ENCODE measurements at places on chromosomes 12 and 14.

- DNase-seq: no peak
Observed at GRCh38 chr12:14171106-14171505, 189.7 kb upstream of the GRIN2B start.

DNA sequence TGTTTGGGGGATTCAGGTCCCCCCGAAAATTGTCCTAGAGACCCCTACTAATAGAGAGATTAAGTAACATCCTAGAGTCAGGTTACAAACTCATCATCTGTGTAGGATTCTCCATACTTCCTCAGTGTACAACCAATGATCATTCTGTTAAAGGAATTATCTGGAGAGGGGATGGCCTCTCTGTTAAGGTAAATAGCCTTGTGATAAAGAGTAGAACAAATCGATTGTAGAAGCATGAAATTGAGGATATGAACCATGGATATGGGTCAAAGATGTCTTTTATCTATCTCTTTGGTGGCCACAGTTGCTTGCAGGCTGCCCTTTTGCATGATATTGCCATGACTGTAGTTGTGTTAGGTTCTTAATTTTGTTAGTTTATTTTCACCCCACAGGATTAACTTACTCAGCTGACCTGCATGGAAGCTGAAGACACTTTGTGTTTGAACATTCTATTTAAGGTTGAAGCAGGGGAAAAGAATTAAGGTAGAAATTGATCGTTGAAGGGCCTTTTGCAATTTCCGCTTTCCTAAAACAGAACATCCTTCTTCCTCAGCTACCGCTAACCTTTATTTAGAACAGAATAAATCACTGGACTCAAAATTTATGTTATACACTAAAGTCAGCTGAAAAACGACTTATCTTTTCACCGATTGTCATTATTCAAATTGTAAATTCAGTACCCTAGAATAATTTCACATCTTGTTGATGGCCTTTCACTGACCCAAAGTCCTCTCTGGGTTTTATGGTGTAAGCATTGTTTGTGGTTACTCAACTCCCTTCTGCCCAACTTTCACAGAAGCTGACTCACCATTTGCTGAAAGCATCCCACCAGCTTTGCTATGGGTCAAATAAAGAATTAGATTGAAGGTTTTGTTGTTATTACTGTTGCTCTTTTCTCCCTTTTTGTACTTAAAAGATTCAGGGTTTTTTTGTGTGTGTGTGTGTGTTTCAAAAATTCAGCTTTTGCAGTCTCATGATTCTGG is 52.3 kb downstream of the IRAK3 start:
- DNase-seq: peak; percentile 73

GRCh38 chr14:88289234-88289633 is 33.8 kb downstream of the KCNK10 start:
- DNase-seq: peak; percentile 1

DNA sequence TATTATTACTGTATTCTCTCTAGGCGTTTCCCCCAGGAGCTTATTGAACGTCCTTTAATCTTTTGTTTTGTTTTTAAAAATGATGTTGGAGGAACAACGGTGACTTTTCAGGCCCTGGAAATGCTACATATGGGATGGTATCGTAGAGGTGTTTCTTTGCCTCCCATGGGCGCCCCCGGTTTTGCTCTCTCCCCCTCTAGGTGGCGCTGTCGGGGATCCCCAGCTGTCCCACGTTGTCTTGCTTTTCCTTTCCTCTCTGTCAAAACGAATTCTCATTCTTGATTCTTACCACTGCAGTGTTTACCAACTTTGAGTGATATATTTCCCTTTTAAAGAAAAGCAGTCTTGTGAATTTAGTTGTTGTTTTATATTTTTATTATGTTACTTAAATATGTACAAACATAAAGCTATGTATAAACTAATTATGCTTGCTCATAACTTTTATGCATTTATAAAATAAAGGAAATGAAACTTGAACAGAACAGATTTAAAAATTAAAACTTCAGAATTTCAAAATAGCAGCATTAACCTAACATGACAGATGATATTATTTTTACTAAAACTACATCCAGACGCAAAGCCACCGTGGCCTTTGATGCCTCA is 171.9 kb downstream of the RGS6 start:
- no peak for DNase-seq

GRCh38 chr12:84874125-84874824 is 38.3 kb downstream of the SLC6A15 start:
- DNase-seq: peak; percentile 14

GRCh38 chr12:51862947-51863346 is 14.4 kb upstream of the FIGNL2 start:
- DNase-seq: no peak

DNA sequence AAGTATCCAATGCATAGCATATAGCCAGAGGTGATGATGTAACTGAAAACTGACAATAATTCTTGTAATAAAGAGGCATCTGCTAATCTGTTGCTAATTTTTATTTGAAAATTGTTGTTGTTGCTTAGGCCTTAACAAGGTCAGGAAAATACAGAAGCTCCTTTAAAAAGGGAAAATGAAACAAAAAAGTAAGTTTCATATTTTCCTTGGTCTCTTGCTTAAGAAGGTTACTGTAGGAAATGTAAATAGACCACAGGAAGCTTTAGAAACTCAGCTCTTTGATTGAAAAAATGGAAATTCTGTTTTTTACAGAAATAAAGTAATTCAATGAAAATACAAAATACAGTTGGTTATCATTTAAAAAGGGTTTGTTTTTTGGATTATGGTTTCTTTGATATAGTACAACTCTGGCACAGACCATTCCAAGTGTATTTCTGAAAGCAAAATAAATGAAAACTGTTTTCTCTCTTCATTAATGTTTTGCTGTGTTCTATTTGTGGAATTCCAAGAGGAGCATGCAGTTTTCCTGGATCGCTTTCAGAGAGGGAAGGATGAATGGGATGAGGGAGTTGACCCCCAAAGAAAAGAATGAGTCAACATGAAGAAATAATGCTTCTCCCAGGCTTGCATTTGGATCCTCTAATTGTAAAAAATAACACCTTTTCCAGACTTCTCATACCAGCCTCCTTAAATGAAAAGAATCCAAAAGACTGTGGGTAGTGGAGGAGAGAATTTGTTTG is 398.0 kb upstream of the FAR2 start:
- DNase-seq: no peak

DNA sequence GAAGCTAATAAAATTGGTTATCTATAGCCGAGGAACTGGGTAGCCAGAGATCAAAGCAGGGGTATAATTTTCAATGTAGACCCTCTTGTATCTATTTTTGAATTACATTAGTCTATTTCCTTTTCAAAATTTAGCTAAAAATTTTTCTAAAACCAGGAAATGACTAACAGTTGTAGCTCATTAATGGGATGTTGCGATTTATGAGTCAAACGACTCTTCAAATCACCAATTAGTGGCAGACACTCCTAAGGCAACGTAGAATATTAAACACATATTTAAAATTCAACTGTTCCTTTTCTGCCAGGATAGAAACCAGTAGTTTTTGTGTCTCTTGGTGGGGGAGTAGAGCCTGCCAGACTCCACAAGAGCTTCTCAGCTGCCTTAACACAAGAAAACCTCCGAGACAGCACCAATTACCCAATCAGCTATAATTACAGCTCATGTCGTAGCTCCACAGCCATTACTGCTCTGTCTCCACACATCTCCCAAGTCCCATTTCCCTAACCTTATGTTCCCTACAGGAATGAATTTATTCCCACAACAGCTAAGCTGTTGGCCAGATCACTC is 26.9 kb downstream of the GCN1 start:
- no peak for DNase-seq

All from GM04503 (cell line).